GM04503 (cell line): ENCODE measurements at places on chromosomes 4 and X.

DNA sequence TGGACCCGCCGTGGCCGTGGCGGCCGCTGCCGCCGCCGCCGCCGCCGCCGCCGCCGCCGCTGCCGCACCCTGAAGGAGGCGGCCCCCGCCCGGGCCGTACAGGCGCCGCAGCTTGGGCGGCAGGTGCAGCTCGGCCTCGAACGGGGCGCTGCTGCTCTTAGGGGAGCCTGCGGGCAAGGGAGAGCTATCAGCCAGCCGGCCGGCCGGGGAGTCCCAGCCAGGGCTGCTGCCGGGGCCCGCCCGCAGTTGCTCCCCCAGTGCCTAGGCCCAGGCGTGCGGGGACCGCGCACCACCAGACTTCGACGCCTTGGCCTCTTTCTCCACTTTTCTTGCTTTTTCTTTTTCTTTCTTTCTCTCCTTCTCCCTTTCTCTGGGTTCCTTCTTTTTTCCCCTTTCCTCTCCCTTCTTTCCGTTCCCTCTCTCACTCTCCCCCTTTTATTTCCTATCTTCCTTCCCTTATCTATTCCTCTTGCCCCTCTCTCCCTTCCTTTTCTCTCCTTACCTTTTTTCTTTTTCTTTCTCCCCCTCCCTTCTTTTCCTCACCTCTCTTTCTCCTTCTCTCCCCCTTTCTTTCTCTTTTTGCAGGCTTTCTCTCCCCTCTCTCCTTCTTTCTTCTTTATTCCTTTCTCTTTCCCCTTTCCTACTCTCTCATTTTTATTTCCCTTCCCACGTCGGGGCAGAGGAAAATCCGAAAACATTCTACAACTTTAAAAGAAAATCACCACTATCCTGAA is 2.0 kb downstream of the ARX start:
- no peak for DNase-seq

GRCh38 chrX:96440941-96441340 is 243.7 kb upstream of the DIAPH2 start:
- DNase-seq: no peak

DNA sequence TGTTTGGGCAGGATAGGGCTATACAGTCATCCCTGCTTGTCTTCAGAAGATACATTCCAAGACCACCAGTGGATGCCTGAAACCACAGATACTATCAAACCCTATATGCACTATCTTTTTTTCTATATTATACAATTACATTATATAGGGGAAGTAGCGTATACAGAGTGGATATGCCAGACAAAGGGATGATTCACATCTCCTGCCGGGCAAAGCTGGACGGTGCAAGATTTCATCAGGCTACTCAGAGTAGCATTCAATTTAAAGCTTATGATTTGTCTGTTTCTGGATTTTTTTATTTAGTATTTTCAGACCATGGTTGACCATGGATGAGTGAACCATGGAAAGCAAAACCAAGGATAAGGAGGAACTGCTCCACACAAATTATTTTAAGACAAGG is 7.0 kb upstream of the AMTN start:
- DNase-seq: no peak

- peak; percentile 4 for DNase-seq
Measured at GRCh38 chrX:129808158-129808828, 28.5 kb downstream of the SASH3 start.

DNA sequence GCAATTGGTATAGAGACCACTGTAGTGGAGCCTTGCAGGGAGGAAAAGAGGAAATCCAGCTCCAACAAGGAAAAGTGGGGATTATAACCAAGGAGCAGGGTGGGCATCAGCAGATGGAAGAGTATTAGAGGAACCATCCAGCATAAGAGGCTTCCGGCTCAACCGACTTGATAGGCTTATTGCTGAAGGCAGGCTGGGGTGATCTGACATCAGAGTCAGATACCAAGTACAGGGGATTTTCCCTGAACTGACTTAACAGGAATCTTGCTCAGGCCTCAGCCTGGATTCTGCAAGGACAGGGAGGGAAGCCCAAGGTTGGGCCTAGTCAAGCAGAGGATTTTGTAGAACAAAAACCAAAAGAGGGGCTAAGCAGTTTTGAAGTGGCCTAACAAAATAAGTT is 129.6 kb downstream of the DCLK2 start:
- DNase-seq: no peak

- peak; percentile 18 for DNase-seq
Measured at GRCh38 chrX:65035446-65035770, 59.2 kb upstream of the ZC4H2 start.

- DNase-seq: no peak
Measured at GRCh38 chr4:1109898-1110506, 3.4 kb downstream of the RNF212 start.

- no peak for DNase-seq
Measured at GRCh38 chr4:166341992-166342391, 469.0 kb downstream of the TLL1 start.

- no peak for DNase-seq
Measured at GRCh38 chrX:94914235-94914634, 1240.2 kb downstream of the FAM133A start.

DNA sequence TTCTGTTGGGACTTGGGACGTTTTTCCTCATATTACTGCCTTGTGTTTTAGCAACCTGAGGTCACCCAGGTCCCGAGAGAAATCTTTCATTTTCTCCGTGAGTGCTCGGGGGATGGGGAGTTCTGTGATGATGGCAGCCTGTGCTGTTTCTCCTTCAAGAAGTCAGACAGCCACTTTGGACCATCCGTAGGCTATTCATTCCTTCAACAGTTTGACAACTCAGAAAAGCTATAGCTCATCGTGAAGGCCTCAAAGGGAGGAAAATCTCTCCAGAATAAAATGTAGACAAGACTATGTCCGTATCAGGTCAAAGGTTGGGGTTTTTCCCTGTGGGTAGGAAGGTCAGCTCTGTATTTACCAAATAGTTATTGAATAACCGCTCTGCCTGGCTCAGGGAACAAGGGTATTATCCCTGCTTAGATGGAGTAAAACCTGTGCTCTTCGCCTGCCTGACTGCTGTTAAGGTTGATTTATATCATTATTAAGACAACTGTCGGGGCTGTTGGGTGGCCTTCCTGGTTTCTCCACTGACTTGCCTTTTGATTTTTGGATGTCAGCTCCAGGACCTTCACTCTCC is 36.6 kb downstream of the FAM114A1 start:
- DNase-seq: no peak

DNA sequence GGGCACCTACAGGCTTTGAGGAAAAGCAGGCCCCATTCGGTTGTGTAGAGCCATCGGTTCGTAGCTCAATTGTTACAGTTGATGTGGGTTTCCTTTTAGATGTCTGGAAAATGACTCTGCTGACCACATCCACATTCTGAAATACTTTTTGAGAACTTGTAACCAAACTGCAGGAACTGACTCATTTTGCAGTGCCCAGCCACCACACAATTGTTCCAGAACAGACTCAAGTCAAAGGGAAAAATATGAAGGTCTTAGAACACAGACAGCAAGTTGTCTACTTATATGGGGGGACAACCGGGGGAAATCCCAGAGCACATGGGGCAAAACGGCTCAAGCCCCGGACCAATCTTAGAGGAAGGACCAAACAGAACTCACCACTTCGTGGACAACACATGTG is 557.6 kb upstream of the DIPK2B start:
- DNase-seq: peak; percentile 81

GRCh38 chr4:31081366-31081765 is 361.2 kb downstream of the PCDH7 start:
- DNase-seq: peak; percentile 0

- no peak for DNase-seq
Measured at GRCh38 chr4:48634688-48635308, 144.7 kb downstream of the ZAR1 start.

DNA sequence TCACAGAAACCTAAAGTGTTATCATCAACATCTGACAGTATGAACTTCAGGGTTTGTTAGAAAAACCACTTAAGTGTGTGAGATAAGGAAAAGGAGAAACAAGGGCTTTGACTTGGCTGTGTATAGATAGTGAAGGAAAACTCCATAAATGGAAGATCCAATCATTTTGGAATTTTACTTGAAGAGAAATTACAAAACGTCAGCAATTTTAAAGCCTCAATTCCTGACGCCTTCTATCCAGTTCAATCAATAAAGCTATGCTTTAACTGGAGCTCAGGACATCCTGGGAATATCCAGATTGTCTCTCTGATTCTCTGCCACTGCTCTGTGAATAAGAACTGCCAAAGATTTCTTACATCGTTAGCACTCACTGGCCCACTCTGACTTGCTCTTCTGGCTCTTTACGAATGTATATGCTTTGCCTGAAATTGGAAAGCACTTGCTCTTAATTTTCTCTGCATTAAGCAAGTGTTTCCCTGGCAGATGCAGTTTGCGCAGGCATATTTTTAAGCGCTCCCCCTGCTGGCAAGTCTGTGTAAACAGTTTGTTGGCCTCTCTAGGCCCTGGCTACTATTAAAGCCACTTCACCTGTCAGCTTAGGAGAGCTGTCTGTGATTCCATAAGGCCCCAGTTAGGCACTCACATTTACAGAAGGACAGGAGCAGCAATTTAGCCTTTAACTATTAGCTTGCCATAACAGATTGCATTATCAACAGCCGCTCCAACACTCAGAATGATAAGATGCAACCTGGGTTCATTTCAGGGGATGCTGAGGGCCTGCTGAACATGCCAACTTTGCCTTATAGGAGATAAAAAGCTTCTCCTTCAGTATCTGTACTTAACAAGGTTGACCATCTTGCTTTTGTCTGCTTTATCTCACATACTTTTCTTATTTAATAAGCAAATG is 251.4 kb upstream of the DDX53 start:
- no peak for DNase-seq

DNA sequence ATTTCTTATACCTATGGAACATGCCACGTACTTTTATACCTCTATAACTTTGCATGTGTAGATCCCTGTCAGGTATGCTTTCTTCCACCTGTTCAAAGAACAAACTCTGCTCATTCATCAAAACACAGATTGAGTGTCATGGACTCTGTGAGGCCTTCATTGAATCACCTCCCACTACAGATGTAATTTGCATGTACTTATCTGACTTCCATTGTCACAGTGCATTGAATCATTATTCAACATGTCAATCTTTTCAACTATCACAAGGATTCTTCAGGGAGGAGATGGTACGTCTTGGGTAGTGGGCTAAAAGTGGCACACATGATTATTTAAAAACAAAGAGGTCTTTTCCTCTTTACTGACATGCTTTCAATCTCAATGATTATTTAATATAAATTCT is 24.1 kb downstream of the SPOCK3 start:
- DNase-seq: no peak

GRCh38 chrX:103688946-103689345 is 2.4 kb upstream of the MORF4L2 start:
- DNase-seq: no peak

GRCh38 chrX:139290310-139290709 is 240.2 kb upstream of the F9 start:
- DNase-seq: peak; percentile 13

GRCh38 chrX:47189906-47190305 is 3.7 kb upstream of the UBA1 start:
- no peak for DNase-seq

DNA sequence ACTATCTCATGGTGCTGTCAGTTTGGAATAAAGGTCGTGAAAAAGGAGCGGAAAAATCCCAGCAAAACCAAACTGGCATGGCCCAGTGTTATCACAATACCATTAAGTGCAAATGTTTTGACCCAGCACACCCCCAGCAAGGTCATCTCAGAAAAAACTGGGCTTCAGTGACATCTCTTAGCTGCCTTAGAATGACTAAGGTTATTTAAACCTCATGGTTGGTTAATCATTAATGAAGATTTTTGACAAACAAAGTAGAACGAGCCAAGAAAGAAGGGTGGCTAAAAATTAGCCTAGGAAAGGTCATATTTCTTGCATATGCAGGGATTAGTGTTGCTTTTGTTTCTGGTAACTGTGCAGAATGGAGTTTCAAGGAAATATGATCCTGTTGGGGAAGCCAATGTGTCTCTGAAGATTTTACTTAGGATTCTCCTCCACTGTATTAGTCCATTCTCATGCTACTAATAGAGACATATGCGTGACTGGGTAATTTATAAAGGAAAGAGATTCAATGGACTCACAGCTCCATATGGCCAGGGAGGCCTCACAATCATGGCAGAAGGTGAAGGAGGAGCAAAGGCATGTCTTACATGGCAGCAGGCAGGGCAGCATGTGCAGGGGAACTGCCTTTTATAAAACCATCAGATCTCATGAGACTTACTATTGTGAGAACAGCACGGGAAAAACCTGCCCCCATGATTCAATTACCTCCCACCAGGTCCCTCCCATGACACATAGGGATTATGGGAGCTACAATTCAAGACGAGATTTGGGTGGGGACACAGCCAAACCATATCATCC is 83.5 kb downstream of the CHRNA9 start:
- DNase-seq: no peak

GRCh38 chr4:14583331-14583730 is 418.9 kb upstream of the CPEB2 start:
- no peak for DNase-seq

- peak; percentile 56 for DNase-seq
Measured at GRCh38 chrX:38233891-38234667, 13.4 kb upstream of the SRPX start.

DNA sequence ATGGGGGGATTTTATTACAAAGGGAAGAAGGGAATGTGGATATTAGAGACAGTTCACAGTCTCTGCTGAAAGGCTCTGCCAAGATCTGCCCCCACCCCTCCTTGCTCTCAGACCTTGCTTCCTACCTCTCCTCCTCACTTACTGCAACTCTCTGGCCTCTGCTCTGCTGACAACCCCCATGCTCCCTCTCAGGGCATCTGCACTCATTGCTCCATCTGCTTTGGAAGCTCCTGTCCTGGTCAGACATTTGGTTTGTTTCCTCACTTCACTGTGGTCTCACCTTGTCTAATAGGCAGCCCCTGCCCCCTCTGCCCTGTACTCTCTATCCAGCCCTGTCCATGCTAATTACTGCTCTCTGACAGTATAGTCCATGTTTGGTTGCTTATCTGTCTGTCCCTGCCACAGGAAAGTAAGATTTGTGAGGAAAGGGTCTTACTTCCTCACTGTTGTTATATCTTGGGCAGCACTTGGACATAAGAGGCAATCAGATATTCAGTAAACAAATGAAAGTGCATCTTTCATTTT is 189.3 kb downstream of the PTTG2 start:
- DNase-seq: no peak

DNA sequence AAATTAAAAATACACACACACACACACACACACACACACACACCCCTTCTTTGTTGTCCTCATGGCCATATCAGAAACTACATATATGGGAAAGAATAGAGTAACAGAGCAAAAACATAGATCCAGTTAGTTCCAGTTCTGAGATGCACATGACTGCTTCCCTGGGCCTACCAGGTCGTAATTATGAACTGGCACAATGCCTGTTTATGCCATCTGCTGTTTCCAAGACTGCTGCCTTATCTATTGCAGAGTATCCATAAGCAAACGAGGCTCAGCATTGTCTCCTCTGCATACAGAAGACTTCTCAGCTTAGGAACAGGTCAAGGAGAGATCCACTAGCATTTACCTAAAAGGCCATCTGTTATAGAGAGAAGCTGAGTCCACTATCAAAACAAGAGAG is 789.0 kb downstream of the TECRL start:
- DNase-seq: no peak
